ENCODE measurements at places on chromosomes 3 and 15.

GRCh38 chr15:90547540-90547939 lies 17.8 kb downstream of the CRTC3 start:
- DNase-seq, result peak; percentile 45

DNA sequence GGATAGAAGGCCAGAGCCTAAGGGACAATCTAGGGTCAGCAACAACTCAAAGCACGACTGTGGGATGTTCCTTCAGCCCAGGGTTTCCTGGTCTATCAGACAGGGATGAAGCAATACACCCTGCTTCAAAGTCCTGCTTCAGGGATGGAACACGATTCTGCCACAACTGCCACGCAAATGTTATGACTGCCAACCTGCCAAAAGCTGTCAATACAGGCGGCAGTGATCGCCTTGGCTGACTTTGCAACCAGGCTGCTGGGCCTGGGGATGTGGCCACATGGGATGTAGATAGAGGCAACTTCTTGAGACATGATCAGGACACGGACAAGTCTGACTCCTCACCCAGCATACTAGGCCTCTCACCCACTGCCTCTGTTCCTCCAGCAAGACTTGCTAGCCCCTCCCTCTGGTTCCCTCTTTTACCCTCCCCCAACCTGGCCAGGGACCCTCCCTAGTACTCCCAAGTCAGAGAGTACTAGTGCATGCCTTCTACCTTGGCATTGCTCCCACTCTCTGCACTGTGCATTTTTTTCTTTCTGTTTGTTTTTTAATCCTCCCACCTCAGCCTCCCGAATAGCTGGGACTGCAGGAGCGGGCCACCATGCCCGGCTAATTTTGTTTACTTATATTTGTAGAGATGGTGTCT lies 7.6 kb downstream of the CCDC12 start:
- no peak for DNase-seq

GRCh38 chr15:59687836-59688235 lies 1.3 kb downstream of the BNIP2 start:
- DNase-seq, result peak; percentile 41

DNA sequence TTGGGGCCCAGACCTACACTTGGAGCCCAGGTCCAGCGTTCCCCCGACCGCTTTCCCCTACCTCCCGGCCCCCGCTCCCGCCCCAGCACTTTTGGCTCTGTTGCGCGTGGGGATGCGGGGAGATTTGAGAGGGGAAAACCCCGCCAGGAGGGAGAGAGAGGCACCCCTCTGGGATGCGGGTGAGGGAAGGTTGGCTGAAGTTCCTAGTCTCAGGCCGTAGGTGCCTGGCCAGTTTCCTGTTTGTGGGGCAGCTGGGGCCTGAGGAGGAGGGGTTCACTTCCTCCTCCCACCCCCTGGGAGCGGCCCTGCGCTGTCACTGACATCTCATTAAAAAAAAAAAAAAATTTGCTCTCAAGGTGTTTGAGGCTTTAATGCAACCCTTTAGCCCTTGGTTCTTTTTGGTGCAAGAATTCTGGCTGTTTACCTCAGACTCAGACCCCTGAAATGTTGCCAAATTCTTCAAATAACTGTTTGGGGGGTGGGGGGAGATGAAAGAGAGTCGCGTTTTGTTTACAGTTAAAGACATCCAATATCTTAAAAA lies 2.6 kb downstream of the FAM43A start:
- DNase-seq, result no peak

GRCh38 chr3:19539518-19540392 lies 391.4 kb downstream of the KCNH8 start:
- no peak for DNase-seq

DNA sequence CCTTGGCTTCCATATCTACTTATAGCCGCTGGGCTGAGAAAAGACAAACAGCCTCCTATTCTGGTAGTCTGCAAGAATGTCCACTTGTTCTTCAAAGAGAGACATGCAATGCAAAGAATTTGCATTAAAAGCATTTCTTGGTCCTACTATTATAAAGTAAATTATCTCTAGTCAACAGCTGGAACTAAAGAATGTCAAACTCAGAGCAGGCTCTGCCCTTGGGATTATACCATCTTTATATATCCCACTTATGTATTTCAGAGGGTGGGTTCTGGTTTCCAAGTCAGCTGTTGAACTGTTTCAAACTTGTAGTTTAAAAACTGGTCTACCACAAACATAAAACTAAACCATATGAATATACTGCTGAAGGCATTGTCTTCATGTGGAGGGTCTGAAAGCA lies 7.0 kb upstream of the ACTC1 start:
- no peak for DNase-seq

GRCh38 chr3:136778865-136779264 lies 26.7 kb upstream of the STAG1 start:
- no peak for DNase-seq

GRCh38 chr3:114518206-114518808 lies 224.5 kb downstream of the TIGIT start:
- no peak for DNase-seq

GRCh38 chr15:22918056-22918455 lies 62.1 kb downstream of the CYFIP1 start:
- no peak for DNase-seq

- peak; percentile 73 for DNase-seq
Observed at GRCh38 chr3:24683633-24684384, 189.2 kb upstream of the THRB start.

DNA sequence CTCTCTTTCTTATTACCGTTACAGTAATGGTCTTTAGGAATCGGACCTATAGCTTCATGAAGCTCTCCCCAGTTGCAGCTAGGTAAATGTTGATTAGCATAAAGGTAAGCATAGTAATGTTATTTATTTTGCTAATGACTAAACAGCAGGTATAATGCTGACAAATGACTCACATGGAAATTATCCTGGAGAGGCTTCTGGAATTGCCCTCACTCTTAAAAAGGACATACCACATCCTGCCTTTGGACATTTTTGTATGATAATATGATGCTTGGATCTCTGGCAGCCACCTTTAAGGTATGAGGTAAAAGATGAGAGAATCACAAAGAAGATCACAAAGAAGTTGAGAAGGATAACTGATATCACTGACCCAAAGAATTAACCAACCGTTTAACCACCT lies 238.6 kb downstream of the CHL1 start:
- no peak for DNase-seq

- DNase-seq, result peak; percentile 65
Observed at GRCh38 chr3:64266065-64266931, 41.0 kb upstream of the PRICKLE2 start.

- DNase-seq, result no peak
Observed at GRCh38 chr3:157815739-157816138, 290.5 kb downstream of the SHOX2 start.

DNA sequence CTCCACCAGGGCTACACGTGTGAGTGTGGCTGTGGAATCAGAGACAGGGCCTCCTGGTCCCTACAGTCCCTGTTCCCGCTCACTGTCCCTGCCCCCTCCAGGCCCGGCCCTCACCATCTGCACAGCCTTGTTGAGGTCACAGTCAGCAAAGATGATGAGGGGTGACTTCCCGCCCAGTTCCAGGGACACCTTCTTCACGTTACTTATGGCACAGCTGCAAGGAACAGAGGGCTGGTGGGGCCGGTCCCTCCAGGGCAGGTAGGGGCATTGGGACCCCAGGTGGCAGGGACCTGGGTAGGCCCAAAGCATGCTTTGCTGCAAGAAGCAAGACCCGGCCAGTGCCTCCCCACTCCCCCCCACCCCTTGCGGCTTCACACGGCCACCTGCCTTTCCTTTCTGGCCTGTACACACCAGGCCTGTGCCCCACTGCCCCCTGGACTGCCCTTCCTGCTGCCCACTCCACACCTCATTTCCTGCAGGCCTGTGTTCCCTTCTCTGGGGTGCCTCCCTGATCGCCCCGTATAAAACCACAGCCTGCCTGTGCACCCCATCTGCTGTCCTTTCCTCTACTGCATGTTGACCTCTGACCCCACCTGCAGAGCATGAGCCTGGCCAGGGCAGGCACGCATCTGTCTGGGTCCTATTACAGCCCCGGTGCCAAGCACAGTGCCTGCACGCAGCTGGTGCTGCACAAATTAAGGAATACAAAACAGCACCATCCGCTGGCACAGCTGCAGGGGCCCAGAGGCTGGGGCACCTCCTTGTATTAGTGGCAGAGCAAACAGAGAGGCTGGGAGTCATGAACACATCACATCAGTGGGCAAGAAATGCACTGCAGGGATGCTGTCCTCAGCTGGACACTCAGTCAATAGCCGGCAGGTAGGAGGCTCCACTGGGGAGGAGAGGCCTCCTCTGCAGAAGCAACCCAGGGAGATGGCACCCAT lies 30.8 kb upstream of the SLC41A3 start:
- DNase-seq, result no peak

DNA sequence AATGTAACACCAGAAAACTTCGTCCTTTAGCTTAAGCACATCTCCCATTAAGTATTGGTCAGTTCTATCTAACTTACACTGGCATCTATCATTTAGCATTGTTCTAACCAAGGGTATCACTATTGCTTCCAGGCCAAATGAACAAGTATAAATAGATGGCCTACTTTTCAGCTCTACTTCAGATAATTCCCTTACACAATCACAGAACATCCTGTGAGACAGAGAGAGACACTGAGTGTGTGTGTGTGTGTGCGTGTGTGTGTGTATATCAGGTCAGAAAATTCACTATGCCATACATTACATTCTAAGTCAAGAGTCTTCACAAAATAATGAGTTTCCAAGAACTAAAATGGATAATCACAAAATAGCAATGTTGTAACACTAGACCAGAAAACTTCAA lies 39.1 kb downstream of the SCAPER start:
- DNase-seq, result no peak

DNA sequence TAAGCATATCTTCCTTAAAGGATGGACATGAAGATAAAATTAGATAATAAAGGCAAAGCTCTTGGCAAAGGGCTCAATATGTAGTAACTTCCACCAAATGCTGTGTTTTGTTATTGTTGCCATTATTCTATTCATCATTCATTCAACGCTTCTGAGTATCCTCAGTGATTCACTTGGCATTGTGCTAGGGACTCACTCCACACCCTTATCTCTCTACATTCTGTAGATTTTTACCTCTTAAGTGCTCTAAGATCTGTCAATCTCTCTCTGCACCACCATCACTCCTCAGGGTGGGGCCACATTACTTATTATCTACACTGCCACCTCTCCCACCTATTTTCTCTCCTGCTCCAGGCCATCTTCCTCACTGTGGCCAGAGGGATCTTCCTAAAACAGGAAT lies 51.2 kb downstream of the SH3GL3 start:
- DNase-seq, result no peak

DNA sequence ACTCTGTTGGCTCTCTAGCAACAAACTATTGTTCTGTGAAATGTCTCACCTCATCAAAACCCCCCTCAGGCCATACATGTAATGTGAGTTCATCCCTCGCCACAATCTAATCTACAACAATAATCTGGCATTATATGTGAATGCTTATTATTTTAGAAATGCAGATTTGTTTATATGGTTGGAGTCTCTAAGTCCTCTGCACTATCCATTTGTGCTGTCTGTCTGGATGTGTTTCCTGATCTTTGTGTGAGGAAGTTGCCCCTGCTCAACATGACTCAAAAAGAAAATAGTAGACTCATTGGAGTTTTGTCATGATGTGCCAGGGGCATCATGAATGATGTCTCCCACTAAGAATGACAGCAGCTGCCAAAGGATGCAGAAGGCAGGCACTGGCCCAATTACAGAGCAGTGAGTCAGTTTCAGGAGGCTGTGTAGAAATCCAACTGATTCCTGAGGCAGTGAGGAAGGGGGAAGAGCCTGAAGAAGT lies 161.6 kb upstream of the PDZRN3 start:
- peak; percentile 64 for DNase-seq

DNA sequence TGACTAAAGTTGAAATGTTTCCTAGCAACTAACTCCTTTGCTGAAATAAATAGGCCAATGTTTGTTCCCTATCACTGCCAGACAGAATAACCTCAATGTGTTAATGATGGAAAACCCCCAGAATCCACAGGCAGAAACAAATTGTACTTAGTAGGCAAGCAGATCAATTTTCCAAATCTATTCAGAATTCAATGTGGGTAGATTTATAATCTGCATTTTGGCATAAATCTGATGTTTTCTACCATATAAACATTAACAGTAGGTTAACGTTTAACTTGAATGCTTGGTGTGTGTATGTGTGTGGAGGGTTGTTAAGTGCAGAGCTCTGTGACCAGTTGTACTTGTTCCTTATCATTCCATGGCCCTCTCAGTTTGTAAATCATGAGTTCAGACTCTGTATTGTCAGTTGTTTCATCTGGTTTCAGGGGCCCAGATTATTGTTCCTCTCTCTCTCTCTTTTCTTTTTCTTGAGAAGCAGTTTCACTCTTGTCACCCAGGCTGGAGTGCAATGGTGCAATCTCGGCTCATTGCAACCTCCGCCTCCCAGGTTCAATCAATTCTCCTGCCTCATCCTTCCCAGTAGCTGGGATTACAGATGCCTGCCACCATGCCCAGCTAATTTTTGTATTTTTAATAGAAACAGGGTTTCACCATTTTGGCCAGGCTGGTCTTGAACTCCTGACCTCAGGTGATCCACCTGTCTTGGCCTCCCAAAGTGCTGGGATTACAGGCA lies 32.8 kb downstream of the PLSCR1 start:
- no peak for DNase-seq

DNA sequence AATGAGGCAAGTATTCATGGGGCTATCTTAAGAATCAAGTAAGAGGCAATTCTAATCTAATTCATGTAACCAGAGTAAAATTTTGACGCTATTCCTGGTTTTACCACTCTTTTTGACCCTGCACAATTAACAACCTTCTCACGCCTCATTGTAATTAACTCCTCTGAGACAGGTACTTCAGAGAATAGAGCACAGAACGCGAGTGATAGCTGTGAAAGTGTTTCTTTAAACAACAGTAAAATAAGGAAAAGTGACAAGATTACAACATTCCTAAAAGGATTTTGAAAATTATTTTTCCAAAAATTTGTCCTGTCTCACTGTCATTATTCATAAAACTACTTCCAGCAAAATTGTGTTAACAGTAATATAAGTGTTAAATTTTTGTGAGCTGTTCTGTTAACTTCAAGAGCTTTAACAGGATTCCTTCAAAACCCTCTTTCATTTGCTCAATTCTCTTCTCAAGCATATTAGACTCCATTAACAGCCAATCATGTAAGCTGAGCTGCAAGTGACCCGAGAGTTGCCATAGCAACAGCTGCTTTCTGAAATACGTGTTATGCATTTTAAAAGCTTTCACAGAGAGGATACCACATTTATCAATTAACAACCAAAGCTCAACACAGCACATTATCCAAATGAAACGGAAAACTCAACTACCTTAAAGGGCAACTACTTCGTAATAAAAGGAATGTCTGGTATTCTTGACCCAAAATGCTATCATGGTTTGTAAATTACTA lies 93.1 kb downstream of the STAG1 start:
- DNase-seq, result peak; percentile 95

GRCh38 chr3:46209746-46210470 lies 1.8 kb upstream of the CCR1 start:
- no peak for DNase-seq

DNA sequence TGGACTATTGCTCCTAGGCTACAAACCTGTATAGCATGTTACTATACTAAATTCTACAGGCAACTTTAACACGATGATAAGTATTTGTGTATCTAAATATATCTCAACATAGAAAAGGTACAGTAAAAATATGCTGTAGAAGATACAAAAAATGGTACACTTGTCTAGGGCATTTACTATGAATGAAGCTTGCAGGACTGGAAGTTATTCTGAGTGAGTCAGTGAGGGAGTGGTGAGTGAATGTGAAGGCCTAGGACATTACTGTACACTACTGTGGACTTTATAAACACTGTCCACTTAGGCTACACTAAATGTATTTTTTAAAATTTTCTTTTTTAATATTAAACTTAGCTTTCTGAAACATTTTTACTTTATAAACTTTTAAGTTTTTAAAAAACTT lies 140.5 kb upstream of the SGO1 start:
- no peak for DNase-seq
